ENCODE measurements at places on chromosomes 11 and 22.

DNA sequence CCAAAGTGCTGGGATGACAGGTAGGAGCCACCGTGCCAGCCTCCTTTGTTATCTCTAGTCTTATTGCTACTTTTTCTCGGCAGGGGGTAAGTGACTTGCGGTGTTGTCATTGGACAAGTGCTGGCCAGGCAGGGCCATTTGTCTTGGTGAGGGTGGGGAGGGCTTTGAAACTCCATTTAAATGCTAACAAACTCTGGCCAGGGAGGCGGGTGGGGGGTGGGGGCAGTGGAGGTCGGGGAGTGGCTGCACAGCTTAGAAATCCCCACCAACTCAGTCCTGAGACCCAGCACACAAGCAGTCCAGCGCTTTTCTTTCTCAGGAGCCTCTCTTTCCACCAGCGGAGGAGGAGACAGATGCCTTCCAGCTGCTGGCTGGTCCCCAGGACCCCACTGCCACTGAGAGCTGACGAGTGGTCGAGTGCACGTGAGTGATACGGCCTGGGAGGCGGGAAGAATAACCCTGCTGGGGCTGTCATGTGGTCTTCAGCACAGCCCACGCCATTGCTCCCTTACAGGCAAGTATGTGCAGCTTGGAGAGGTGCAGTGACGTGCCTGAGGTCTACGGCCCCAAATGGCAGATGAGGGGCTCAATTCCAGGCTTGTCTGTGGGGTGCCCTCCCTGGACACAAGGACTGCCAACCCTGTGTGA lies 24.2 kb upstream of the OSBPL5 start:
- no peak for DNase-seq

DNA sequence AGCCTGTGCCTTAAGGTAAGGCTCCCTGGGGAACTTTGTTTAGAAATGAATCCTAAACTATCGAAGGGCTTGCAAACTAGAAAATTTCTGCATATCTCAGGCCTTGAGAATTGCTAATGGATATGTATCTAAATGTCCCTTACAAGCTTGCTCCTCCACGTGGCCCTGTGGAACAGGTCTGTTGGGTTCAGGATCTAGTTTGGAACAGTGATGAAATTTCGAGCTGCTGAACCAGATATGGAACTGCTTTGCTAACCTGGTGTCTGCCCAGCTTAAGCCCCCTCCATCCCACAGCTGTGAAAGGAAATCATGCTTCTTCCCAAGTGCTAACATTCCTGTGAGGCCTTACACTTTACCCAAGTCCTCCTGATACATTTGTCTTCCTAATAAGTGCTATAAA lies 11.6 kb downstream of the SREBF2 start:
- no peak for DNase-seq

GRCh38 chr11:112159098-112160065 lies 4.5 kb downstream of the IL18 start:
- DNase-seq: no peak

DNA sequence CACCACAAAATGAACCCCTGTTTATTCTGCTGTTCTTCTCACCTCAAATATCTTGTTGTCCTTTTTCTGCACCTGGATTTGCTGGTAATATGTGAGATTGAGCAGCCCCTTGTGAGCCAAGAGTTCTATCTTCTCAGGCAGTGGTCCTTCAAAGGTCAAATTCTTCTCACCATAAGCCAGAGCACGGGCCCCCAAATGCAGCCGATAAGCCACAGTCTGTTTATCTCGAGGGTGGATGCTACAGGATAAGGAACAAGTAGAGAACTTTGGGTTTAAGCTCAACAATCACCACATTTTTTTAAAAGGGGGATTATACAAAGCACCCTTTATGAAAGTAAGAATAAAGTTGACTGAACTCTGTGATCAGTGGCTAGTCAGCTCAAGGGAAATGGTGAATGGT lies 15.8 kb downstream of the TBRG1 start:
- no peak for DNase-seq

- DNase-seq: no peak
Measured at GRCh38 chr11:34706709-34707461, 86.0 kb downstream of the EHF start.

DNA sequence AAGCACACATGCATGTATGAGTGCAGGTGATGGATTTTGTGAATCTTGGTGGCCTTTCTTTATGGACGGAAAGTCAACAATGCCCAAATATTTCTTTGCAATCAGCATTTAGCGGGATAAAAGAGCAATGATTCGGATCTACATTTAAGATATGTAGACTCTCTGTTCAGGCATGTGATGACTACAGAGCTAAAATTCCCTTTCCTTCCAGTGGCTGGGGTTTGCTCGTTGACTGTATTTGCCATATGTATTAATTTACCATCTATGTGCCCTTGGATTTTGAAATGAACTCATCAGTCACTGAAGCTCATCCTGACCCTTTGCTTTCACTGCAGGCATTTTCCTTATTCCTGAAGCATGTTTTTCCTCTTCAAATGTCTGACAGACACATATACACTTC lies 13.6 kb downstream of the BLID start:
- DNase-seq: no peak

DNA sequence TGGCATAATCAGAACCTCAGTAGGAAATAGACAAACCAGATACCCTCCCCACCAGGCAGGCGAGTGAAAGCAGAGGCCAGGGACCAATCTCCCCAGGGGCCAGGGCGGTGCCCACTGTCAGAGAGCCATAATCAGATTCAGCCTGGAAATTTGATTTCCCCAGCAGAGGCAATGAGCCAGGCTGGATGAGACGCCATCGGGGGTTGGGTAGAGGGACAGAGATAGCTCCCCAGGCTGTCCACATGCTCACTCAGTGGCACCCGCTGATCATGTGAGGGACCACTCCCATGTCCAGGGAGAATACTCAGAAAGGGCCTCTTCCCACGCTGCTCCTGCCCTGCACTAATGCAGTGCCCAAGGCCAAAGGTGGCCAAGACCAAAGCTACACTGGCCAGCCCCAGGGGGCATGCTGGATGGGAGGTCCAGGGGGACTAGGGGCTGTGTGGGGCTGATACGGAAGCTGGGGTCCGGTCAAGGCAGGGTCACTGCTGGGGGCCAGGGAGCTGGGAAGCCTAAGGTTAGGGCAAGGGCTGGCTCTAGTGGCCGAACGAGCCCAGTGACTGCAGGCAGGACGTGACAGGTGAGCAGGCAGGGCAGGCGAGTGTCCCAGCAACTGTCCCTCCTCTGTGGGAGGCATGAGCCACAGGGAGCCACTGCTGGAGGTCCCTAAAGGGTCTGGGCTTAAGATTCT lies 19.8 kb downstream of the ARVCF start:
- no peak for DNase-seq

DNA sequence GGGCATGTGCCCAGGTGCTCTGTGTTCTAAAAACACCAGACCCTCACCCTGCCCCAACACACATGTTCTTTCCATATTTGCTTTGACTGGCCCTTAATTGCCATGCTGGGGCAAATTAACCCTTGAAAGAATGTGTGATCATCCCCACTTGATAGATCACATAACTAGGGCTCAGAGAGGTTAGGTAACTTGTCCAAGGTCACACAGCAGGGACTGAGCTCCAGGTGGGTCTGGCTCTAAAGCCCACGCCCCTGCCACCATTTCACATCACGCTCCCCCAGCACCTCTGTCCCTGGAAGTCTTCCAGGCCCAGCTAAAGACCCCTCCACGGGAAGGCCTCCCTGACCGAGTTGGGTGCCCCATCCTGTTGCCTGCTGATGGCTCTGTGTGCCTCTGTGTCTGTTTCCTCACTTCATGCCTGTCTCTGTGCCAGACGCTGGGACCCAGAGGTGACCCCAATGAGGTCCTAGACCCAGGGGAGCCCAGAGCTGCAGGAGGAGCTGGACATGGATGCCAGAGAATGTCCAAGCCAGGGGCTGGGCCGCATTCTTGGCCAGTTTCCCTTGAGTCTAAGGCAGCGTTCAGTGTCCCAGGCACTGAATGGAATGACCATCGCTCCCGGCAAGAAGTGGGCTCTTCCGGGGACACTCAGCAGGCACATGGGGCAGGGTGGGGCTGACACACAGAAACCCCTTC lies 79.7 kb downstream of the MYO7A start:
- no peak for DNase-seq

DNA sequence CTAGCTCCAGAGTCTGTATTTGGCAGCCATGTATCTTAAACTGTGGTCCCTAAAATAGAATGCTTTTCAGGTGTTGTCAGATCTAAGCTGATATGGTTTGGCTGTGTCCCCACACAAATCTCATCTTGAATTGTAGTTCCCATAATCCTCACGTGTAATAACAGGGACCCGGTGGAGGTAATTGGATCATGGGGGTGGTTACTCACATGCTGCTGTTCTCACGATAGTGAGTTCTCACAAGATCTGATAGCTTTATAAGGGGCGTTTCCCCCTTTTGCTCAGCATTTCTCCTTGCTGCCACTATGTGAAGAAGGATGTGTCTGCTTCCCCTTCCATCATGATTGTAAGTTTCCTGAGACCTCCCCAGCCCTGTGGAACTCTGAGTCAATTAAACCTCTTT lies 199.9 kb upstream of the ISX start:
- DNase-seq: no peak

DNA sequence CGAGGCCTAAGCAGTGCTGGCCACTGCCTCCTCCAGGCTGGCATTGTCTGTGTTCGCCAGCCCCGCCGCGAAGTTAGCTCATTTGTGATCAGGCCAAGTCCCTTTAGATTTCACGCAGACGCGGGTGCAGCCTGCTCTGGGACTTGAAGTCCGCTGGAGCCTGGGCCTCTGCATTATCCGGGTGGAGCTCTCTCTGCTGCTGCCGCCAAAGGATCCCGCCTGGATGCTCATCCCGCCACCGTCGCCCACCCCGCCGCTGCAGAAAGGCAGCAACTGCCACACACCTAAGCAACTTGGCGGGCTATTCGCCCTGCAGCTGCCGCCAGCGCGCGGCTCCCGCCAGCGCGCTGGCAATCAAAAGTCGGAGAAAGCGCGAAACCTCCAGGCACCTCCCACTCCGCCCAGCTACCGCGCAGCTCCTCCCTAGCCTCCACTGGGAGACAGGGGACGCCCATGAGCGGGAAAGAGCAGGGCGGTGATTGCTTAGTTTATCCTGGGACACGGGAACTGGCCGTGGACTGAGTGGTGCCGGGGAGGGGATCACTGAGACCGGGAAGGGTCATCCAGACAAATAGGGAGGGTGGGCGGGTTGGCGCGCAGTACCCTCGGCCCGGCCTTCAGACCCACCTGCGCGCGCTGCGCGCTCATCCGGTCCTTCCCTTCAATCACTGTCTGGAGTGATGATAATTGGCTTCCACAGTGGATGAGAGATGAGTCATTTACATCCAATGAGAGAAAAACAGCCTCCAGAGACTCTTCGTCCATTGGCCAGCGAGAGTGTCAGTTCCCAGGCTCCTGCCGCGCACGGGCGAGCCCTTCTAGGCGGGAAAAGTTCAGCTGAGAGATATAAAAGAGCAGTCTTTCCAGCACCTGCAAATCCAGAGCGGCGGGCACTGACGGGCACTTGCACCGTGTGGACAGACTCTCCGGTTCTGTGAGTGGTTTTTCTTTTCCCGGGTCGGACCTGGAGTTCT lies at the start of gene FAM111B:
Gene FAM111B (plus strand): TSS at position 875 of the 974 bp plus-strand sequence. CDS start 2,389 bp downstream, outside the sequence.
- DNase-seq: peak; percentile 38

- DNase-seq: no peak
Measured at GRCh38 chr11:86606270-86606835, 66.1 kb downstream of the ME3 start.

DNA sequence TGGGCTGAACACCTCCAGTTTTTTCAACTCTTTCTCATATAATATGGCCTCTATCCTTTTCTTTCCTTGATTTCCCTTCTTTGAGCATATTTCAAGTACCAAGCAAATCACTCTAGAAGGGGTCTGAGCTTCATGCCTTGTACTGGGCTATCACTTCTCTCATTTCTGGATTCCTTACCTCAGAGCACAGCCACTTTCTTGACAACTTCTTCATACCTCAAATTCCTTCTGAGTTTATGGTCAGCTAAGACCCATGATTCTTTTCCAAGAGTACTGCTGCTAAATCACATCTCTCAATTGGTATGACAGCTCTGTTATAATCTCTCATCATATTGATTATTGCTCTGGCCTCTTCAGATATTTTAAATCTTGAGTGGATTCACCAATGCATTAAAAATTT lies 224.8 kb upstream of the ZBED5 start:
- no peak for DNase-seq

DNA sequence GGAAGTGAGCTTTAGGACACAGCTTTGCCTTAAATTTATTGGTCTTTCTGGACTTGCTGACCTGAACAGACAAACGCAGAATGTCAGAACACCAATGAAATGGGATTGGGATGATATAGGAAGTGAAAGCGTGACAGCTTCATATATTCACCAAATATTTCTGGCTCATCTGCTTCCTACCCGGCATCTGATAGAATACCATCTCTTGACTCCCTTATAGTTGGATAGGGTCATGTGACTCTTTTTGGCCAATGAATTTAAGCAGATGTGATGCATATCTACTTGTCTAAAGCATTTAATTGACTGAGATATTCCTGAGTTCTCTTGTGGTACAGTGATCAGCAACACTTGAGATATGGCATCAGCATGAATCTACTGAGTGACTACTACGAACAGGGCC lies 2.5 kb upstream of the CAPRIN1 start:
- no peak for DNase-seq

- DNase-seq: no peak
Measured at GRCh38 chr22:28826921-28827320, 26.6 kb upstream of the XBP1 start.

GRCh38 chr22:37186228-37186996 lies 1.6 kb downstream of the C1QTNF6 start:
- DNase-seq: no peak

DNA sequence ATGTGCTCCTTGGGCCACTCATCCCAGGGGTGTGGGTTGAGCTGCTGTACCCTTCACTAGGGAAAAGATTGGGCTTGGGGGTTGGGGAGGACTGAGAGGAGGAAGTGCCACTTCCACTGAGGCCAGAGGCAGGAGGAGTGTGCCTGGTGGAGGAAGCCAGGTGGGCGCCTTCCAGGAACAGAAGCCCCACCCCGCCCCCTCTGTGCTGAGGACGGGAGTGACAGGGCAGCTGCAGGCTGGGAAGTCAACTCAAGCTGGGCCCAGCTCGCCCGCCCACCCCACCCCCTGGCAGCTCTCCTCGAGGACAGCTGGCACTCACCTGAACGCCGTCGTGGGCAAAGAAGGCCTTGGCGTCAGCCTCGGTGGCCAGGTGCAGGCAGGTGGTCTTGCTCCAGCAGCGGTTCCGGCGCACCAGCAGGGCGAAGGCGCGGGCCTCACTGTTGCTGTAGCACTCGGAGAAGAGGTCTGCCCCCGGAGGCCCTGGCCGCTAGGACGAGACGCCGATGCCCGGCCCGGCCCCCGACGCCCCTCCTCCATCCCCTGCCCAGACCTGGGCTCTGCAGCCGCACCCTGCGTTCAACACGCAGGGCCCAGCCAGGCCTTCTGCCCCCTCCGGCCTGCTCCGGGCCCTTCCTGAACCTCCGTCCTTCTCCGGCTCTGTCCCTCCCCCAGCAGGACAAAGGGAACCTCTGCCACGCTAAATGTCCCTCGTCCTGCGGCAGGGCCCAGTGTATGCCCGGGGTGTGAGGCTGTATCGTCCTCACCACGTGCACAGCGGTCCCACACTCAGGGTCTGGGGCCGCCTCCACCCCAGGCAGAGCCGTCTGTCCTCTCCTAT lies 13.4 kb downstream of the TSSC4 start:
- DNase-seq: no peak

- DNase-seq: peak; percentile 62
Measured at GRCh38 chr11:66855574-66856495, 1.0 kb upstream of the LRFN4 start.

- DNase-seq: no peak
Measured at GRCh38 chr11:47078751-47079521, 97.7 kb downstream of the ARFGAP2 start.
